ENCODE measurements at places on chromosomes 7 and 10. TPM values are rescaled to one million over a fixed set of nuclear protein-coding genes. Genes with fewer than 3 reads are reported as not detected.

The SPDYE2B gene
- not detected for total RNA-seq

The SNX10 gene
- 2.6 TPM for total RNA-seq

The CYP2C8 gene
- total RNA-seq, result 1.6 TPM

The AQP1 gene
- total RNA-seq, result 373 TPM

The MMRN2 gene
- total RNA-seq, result 99.0 TPM

All from ureter (tissue), 1 donor.